ENCODE measurements at places on chromosomes 4 and X. TPM values are rescaled to one million over a fixed set of nuclear protein-coding genes. Genes with fewer than 3 reads are reported as not detected.

Gene EFHC2
- not detected for total RNA-seq

Gene FRMD7
- not detected for total RNA-seq

Gene C4orf36
- 0.40 TPM for total RNA-seq

Gene WDR17
- total RNA-seq, result 0.32 TPM

Gene POU3F4
- total RNA-seq, result not detected

Gene AKAP4
- not detected for total RNA-seq

Gene RHOH
- total RNA-seq, result not detected

Gene EDNRA
- total RNA-seq, result 0.07 TPM

Gene TMEM175
- total RNA-seq, result 7.6 TPM

Gene CT45A10
- total RNA-seq, result not detected

Gene USP17L18
- not detected for total RNA-seq

Gene PACRGL
- 31.7 TPM for total RNA-seq

Gene SPOCK3
- not detected for total RNA-seq

Gene SLITRK4
- total RNA-seq, result 1.6 TPM

Gene MAGEC2
- total RNA-seq, result not detected

Gene GALNTL6
- not detected for total RNA-seq

Gene CHRNA9
- not detected for total RNA-seq

Gene CCNB3
- 0.20 TPM for total RNA-seq

Gene MAGEB1
- total RNA-seq, result not detected
